ENCODE measurements at places on chromosomes 5 and 9.
A peak's percentile ranks its signal among the peaks of the same experiment; 100 is the strongest.

DNA sequence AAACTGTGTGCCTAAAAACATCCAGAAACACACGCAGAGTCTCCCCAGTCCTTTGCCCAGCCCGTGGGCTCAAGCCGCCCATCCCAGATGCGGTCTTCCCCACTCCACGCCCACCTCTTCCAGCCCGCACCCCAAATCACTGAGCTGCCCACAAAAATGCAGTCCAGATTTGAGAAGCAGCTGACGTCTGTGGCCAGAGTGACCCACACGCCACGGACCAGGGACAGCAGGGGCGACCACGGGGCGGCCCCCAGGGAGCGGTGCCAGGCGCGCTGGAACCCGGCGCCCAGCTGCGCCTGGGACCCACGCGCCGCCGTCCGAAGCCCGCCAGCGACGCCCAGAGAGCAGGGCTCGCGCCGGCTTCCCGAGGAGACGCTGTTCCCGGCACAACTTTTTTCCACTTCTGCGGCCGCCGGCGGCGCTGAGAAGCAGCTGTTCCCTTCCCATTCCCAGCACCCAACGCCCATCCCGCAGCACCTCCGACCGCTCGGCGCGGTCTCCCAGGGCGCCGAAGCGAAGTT is 674 bp downstream of the LHFPL2 start:
- no peak for DNase-seq

- no peak for DNase-seq
Observed at GRCh38 chr9:88775037-88775471, 216.2 kb upstream of the S1PR3 start.

- peak; percentile 75 for DNase-seq
Observed at GRCh38 chr9:104836235-104836634, 72.3 kb downstream of the NIPSNAP3B start.

DNA sequence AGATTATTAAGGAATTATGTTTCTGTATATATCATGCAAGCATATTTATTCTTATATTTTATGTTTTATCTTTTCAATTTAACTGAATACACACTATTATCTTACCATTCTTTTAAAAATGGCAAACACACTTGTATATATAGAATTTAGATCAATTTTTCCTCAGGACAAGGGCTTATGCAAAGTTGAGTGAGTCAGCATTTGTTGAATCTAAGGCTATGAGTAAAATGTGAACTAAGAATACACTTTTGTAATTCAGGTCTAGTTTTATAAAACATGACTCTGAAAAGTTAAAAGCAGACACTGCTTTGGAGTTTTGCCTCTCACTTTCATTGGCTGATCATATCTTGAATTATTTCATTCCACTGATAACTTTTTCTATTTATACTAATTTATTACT is 127.8 kb downstream of the FOCAD start:
- no peak for DNase-seq

GRCh38 chr9:77975036-77975435 is 56.6 kb downstream of the GNAQ start:
- DNase-seq, result no peak

DNA sequence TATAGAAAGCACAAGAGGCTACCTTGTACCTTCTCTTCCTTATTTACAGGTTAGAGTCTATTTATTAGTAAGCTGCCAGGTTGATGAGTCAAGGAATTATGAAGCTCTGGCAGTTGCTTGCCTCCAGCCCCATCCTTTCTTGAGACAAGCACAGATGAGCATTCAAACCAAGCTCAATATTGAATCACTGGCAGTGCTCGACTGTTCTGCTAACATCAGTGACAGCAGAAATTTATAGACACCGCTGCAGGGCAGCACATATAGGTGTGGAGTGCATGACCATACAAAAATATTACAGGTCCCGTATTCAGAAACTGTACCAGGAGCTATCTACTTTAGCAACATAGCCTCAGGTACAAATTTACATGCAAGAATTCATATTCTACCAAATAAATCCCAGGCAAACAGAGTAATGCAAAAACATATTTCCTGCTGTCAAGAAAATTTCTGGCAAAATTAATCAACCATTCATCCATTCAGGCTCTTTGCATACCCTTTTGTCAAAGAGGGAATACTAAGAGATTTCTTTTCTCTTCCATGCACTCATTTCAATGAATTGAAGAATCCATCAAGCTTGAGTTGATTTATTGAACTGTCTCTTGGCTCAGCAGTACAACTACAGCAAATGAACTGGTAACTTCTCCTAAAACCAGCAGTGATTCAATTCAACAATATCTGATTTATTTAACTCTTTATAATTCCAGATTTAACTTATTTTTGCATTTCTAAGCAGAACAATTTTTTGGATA is 26.9 kb upstream of the PCA3 start:
- DNase-seq, result no peak

DNA sequence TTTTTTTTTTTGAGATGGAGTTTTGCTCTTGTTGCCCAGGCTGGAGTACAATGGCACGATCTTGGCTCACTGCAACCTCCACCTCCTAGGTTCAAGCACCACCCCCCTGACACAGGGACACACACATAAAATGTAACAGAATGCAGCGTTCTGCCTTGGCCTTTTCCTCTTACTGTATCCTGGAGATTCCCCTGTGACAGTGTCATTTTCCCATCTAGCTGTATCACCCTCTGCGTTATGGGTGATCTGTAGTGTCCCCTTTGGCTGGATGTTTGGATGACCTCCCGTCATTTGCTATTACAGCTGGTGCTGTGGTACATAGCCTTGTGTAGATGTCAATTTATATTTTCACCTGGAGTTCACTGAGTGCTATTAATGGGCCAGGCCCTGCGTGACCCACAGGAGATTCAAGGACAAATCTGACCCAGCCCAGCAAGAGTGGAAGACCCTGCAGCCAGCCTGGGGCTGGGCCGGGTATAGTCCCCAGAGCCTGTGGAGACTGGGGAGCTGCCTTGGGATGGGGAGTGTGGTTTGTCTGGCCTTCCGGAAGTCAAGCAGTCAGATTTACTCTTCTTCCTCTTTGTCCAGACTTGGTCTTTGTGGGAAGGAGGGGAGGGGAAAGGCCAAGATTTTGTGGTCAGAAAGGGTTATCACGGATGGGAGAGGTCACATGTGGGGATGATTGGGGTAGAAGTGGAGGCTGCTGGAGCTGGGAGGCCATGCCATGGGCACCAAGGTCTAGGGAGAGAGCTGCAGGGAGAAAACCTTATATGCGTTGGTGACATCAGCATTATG is 43.6 kb downstream of the ERGIC1 start:
- no peak for DNase-seq

GRCh38 chr5:36854402-36855140 is 22.0 kb upstream of the NIPBL start:
- DNase-seq, result no peak

DNA sequence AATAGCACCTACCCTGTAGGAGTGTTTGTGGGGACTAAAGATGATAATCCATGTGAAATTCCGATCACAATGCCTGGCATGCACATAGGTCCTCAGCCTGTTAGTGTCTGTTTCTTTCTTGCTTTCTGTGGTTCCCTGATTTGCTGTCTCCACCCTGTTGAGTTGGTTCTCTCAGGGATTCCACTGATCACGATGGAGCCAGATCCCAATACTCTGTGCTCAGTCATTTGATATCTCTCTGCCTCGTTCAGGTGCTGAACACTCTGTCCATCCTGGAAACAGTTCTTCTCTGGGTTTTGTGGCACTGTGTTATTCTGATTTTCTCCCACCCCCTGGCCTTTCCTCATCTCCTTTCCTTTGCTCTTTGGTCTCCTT is 60.8 kb downstream of the ARHGAP26 start:
- no peak for DNase-seq

DNA sequence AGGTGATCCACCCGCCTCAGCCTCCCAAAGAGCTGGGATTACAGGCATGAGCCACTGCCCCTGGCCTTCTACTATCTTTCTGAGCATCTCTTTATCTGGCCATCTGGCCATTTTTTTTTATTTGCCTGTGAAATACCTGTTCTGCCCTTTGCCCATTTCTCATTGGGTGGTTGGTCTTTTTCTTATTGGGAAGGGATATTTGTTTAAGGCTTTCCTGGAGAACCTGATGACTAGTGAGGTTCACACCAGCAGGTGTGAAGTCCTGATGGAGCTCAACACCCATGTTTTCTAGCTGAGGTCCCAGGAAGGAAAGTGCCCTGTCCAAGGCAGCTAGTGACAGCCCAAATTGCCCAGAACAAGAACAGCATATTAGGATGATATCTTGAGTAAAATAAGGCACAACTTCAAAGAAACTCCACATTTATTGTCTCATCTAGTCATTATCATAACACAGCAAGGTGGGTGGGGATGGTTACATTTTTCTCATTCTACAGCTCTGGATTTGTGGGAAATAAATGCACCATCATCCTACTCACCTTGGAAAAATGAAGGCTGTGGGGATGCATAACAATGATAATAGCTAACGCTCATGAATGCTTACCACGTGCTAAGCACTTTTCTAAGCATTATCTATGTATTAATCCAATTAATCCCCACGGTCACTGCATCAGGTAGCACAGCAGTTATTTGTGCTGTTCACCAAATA is 20.3 kb downstream of the SLC36A3 start:
- no peak for DNase-seq

DNA sequence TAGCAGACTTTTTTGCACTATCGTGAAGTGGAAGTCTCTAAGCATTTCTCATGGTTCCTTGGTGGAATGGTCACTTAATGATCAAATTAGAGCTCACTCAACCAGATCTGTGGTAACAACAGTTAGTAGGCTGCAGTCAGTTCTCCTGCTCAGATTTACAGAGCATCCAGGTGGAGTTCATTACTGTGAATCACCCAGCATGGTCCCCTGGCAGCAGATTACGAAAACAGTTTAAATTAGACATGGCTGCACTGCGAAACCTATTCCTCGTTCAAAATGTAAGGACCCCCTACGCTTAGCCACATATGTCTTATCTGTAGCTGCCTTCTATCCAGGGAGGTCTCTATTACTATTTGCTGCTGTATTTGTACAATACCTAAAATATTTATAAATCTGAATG is 823.6 kb upstream of the ARRDC3 start:
- no peak for DNase-seq

DNA sequence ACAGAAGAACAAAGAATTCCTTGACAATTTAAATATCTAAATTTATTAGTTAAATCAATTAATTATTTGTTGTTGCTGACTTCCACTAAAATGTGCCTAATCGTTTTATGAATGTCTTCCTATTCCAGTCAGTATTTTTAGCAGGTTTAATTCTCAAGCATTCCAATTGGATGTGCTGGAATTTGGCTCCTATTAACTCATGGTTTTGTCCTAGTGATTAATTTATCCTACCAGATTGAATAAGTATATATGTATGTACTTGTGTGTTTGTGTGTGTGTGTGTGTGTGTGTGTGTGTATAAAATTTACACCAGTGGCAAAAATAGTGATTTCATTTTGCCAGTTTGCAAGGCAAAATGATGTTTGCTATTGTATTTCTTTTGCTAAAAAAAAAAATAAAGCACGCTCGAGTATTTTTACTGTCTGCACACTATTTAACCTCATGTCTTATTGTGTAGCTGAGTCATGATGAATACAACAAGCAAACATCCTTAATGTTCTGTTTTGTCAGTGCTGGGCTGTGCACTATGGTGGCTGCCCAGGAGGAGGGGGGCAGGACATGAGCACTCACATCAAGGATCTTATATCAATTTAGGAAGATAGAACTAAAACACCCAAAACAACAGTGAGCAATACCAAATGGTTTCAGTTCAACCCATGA is 375.5 kb downstream of the PDE4D start:
- DNase-seq, result no peak

DNA sequence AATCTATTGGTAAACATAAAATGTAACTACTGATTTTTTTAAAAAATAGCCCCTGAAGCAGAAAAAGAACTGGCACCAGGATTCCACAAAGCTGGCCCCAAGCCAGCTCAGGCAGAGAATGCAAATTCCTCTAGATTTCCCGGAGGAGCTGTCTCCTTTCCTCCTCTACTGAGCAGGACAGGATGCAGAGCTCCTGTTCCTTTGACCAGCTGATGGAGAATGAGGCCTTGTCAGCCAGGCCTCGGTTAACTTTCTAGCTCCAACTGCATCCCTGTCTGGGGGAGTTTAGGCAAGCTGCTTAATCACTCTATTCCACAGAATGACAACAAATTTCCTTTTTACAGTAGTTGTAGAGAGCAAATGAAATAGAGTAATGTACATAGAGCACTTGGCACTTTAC is 155.5 kb downstream of the GNAQ start:
- no peak for DNase-seq

Measured in NCI-H2227 treated with DMSO at 0.1 percent for 48 hours (cell line).